ENCODE measurements at places on chromosomes 1 and 21.

DNA sequence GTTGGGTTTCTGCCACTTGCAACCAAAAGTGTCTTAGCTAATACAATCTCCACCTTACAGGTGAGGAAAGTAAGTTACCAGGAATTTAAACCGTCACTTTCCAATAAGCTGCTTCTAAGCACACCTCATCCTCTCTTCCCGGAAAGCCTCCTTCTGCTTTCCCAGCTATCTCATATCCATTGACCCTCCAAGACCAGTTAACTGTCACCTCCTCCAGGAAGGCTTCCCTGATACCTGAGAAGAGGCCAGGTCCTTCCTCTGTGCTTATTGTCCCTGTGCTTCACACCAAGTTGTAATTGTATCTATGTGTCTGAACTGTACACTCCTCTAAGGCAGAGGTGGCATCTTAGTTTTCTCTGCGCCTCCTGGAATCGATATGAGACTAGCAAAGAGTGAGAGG is 11.2 kb upstream of the MATN1 start:
- DNase-seq = no peak

DNA sequence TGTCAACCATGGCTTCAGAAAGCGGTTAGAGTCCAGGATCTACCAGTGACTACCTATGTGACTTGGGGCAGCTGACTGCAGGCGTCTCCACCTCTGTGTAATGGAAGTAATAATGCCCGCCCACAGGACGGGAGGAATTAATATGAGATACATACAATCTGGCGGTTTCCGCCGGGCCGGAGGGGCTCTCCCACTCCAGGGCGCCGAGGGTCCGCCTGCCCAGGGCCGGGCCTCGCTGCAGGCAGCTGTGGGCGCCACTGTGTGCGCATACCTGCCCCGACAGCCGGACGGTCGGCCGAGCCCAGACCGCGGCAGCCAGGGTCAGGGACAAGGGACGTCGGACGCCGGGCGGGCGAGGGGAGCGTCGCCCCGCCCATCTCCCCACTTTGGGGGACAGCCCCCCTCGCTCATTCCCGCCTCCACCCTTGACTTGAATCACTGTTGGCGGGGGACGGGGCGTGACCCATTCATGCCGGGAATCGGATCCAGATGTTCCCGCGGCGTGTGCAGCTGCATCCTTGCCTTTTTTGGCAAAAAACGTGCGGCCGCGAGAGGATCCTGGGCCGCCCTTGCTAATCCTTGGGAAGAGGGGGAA is 6.0 kb upstream of the SF3A3 start:
- DNase-seq = no peak

- no peak for DNase-seq
Observed at GRCh38 chr21:37445228-37445627, 78.7 kb downstream of the DYRK1A start.

- DNase-seq = no peak
Observed at GRCh38 chr1:25807480-25808390, 7.7 kb downstream of the SELENON start.

DNA sequence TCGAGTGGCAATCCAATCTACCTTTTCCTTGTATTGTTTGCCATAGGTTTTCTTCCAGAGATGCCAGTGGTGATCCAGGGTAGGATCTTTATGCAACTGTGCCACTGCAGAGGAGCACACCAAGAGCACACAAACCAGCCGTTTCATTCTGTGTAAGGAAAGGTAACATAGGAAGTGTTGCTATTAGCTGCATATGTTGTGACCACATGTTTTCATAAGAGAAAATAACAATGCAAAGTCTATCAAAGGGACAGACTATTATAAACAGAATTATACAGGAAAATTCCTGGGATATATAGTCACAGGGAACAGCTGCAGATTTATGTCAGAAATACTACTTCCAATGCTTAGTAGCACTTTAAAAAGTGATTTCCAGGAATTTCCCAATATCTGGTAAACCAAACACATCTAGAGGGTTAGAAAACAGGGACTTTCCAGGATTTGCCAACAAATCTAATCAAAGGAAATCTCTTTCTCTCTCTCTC is 919 bp downstream of the CTSS start:
- DNase-seq = no peak

DNA sequence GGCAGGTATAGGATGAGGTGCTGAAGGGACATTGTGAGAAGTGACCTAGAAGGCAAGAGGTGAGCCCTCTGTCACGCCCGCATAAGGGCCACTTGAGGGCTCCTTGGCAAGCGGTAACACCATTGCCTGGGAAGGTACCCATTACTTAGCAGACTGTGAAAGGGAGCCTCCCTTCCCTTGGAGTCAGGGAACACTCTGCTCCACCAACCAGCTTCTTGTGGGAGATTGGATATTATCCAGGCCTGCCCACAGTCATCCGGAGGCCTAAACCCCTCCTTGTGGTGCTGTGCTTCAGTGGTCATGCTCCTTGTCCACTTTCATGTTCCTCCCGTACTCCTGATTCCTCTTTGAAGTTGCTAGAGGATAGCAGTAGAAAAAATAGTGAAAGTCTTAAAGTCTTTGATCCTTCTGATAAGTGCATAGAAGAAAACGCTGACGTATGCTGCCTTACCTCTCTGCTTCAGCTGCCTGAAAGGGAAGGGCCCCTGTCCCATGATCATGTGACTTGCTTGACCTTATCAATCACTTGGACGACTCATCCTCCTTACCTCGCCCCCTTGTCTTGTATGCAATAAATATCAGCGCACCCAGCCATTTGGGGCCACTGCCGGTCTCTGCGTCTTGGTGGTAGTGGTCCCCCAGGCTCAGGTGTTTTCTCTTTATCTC is 16.0 kb downstream of the RBBP4 start:
- peak; percentile 51 for DNase-seq

DNA sequence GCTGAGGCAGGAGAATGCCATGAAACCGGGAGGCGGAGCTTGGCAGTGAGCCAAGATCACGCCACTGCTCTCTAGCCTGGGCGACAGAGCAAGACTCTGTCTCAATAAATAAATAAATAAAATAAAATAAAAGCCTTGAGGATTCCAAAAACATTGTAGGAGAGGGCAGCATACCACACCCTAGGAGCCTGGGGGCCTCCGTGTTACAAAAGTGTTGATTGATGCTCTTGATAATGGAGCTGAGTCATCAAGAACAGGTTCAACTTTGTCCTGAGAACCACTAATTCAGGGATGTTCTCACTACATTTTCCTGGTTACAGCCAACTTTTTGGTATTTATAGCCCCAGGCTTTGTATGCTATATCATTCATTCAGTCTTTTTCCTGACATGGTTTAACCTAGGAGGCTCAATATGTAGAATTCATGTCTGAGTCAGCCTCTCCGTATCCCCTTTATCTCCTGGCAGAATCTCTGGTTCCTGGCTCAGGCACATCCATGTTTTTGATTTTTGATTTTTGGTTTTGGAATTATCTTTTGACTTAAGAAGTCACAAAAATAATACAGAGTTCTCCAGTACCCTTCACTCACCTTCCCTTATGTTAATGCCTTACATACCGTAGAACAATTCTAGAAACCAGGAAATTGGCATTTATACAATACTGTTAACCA is 69.4 kb downstream of the LRRC8D start:
- peak; percentile 74 for DNase-seq

- DNase-seq = no peak
Observed at GRCh38 chr1:247370786-247371732, 39.4 kb upstream of the ZNF496 start.

- peak; percentile 14 for DNase-seq
Observed at GRCh38 chr1:234960722-234961455, 167.7 kb downstream of the TOMM20 start.

- no peak for DNase-seq
Observed at GRCh38 chr1:24263211-24263610, 55.9 kb upstream of the GRHL3 start.

GRCh38 chr1:160885042-160885441 is at the start of gene ITLN1:
Gene ITLN1 (minus strand): TSS chr1:160885180. CDS start chr1:160884877, 303 bp downstream.
- DNase-seq = peak; percentile 68

GRCh38 chr1:209674957-209675564 is at the start of gene G0S2:
Gene G0S2 (plus strand): TSS chr1:209675412. CDS start chr1:209675685, 273 bp downstream.
- peak; percentile 83 for DNase-seq

GRCh38 chr1:33347650-33347992 is 26.7 kb upstream of the A3GALT2 start:
- peak; percentile 57 for DNase-seq

DNA sequence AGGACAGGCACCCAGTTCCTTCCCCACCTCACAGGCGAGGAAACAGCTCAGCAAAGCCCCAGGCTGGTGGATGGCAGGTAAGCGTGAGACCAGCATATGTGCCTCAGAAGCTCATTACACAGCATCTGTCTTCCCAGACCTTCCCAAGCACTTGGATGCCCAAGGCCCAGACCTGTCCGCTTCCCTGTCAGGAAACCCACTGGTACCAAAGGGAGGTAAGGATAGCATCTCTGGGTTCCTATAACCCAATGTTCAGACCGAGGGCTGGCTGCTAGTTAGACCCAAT is 3.3 kb downstream of the POFUT2 start:
- DNase-seq = no peak

DNA sequence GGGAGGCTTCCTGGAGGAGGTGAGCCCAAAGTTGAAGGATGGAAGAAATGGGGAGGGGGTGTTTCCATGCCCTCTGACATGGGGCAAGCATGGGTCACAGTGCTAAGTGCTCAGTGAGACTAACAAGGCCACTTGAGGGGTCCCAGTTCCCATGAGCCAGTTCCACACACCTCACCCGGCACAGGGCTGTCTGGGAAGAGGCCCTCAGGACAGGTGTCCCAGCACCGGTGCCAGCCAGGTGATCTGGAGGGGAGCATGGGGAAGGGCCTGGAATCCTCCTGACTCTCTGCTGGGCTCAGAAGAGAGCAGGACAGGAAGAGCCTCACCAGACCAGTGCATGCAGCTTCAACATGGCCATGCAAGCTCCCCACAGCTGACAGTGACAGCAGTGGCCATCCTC is 294.7 kb upstream of the VAMP3 start:
- DNase-seq = no peak

DNA sequence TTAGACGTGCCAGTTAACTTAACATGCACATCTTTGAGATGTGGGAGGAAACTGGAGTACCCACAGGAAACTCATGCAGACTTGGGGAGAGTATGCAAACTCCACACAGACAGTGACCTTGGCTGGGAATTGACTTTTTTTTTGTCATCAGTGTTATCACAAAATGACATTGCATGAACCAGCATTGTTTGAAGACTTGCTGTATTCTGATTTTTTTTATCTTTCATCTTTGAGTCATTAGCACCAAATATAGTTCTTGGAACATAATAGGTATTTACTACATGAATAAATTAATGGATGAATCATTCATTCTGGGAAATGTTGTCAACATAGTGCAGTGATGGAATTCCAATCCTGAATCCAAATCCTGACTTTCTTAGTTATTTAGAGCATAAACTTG is 77.0 kb downstream of the ATF6 start:
- peak; percentile 7 for DNase-seq

DNA sequence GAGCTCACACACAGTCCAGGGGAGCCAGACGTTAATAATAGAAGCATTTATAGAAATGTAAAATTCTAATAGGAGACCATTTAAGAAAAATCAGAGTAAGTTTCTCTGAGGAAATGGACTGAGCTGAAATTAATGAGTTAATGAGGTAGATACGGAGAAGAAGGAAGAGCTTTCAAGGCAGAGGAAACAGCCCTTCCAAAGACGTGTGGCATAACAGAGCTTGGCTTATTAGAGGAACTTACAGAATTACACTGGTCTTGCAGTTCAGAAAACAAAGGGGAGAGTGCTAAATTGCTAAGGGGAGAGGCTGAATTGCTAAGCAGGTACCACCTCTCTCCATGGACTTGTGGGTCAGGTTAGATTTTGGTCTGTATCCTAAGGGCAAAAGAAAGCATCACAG is 8.2 kb upstream of the PIGK start:
- DNase-seq = no peak

DNA sequence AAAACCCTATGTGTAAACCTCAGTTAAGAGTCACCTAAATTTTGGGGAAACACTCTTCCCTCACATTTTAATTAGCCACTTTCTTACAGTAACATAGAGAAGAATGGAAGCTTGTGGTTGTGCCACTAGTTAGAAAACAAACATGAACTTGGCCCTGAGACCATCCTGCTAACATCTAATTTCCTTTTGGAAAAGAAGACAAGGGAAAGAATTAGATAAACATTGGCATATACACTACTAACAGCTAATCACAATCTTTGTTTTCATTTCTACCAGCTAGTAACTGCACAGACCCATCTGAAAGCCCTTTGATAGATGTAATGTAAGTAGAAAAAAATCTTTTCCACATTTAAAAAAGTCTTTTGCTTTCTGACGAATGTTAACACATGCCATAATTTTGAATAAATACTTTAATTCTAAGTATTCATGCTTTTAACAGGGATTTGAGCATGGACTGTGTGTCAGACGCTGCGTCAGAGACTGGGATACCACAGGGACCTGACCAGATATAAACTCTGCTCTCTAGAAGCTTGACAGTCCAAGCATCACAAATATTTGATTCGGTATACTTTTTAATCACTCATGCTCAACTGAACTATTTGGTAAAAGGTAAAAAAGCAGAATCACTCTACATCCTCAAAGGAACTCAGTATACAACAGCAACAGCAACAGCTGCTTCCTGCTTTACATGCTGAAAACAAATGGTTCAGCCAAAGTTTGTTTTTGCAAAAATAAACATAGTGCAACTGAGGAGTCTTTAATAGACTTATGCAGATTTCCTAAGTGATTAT is 30.2 kb downstream of the DPH5 start:
- no peak for DNase-seq

DNA sequence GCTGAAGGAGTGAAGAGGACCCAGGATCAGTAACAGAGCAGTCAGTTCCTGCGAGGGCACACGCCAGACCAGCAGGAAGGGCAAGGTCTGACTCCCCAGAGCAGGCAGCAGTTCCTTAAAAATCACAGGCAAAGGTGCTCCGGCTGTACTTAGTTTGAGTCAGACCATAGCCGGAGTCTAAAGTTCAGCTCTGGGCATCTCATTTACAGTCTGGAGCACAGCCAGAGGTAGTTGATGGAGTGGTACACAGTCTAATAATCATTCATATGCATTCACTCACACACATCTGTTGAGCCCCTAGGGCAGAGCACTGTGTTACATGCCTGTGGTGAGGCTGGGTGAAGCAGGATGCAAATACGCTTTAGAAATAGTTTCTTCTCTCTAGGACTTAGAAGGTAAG is 7.3 kb upstream of the AMIGO1 start:
- DNase-seq = no peak

GRCh38 chr1:55212349-55213150 is 2.6 kb downstream of the USP24 start:
- DNase-seq = peak; percentile 51

DNA sequence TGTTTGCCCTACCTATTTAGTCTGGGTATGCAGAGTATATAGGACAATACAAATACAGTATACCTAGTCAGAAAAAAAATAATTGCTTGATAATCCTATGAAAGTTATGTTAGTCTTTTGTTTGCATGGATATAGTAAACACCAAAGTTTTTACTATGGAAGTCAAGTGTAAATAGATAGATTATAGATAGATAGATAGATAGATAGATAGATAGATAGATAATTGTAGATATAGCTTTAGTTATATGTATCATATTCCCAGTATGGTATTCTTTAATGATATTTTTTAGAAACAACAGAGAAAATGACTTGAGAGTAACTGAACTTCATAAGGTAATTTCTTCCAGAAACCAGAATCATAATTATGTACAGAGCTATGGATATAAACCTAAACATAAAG is 158.2 kb downstream of the NCAM2 start:
- DNase-seq = no peak

GRCh38 chr1:201346337-201346939 is 31.0 kb downstream of the TNNT2 start:
- DNase-seq = peak; percentile 22

All from erythroblast (primary cell).